ENCODE measurements at places on chromosomes 1 and 21.

DNA sequence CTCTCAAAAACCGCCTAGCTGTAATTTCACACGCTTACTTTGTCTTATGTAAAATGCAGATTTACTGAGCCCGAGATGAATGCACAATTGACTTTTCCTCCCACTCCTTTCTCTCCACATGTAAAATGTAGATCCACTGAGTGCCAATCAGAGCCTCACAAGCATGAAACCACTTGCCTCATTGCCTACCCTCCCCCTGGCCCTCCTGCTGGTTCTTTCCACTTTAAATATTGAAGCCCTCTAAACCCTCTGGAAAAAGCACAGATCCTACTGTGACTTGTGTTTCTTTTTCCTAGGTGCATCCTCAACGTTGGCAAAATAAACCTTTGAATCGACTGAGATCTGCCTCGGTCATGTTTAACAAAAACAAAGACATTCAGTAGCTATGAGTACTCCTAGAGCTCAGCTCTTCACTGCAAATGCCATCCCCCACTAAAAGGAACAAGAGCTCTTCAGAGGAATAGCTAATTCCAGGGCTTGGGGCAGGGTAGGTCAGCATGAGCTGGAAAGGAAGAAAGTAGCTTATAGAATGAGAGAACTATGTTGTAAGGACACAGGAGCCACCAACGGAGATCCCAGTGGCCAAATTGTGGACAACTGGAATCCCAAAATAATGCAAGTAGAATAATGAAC is 365.5 kb upstream of the RUNX1 start:
- no peak for DNase-seq
- no peak overlapping the region for H3K4me3 ChIP-seq
- H3K36me3 ChIP-seq, result no peaks in the 10 kb centered on the region
- no peaks in the 10 kb centered on the region for H3K27me3 ChIP-seq

DNA sequence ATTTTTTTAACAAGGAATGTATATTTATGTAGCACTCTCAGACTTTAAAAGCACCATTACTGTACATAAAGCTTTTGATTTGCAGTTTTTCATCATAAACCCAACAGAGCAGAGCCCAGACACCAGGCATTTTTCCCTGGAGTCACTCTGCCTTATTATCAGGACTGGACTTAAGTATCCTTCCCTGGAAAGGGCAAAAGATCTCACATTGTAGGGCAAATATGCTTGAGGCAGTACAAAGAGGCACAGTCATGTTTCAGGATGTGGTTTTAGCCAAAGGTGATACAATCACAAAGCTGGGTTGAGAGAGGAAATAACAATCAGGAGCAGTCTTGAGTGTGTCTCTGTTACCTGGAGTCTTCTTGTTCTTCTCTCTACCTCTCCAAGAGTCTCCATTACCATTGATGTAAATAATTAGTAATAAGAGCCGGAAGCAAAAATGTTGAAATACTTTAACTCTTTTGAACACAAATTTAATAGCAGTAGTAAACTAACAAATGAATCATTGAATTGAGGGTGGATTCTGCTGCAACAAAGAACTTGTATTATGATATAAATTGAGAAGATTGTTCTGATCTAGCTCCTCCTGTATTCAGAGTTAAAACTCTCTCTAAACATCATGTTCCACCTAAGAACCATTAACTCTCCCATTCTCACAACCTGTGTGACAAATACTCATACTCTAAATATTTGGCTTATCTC is 160.5 kb downstream of the LTN1 start:
- no peaks in the 10 kb centered on the region for H3K36me3 ChIP-seq
- H3K27ac ChIP-seq, result no peak overlapping the region
- DNase-seq, result no peak
- no peaks in the 10 kb centered on the region for H3K27me3 ChIP-seq
- H3K4me1 ChIP-seq, result no peaks in the 10 kb centered on the region

GRCh38 chr1:31004231-31004621 is 61.3 kb downstream of the PUM1 start:
- no peaks in the 10 kb centered on the region for H3K4me1 ChIP-seq
- H3K36me3 ChIP-seq, result no peaks in the 10 kb centered on the region
- no peak for DNase-seq
- no peak overlapping the region for H3K27ac ChIP-seq

DNA sequence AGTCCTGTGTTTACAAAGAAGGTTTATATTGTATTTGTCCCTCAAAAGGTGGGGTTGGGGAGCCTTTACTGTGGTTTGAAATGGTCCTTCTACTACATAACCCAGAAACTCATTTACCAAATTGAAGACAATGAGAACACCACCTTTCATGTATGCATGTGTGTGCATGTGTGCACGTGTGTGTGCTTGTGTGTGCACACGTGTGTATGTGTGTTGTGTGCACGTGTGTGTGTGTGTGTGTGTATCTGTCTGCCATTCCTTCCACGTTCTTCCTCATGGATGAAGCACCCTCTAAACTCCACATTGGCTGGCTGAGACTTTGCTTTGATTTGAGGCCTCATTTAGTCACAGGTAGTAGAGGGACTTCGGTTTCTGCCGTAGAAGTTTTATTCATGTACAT is 138.2 kb downstream of the EDEM3 start:
- H3K36me3 ChIP-seq, result no peaks in the 10 kb centered on the region
- no peaks in the 10 kb centered on the region for H3K4me1 ChIP-seq
- H3K4me3 ChIP-seq, result no peak overlapping the region
- no peaks in the 10 kb centered on the region for H3K27me3 ChIP-seq
- no peak overlapping the region for H3K27ac ChIP-seq

DNA sequence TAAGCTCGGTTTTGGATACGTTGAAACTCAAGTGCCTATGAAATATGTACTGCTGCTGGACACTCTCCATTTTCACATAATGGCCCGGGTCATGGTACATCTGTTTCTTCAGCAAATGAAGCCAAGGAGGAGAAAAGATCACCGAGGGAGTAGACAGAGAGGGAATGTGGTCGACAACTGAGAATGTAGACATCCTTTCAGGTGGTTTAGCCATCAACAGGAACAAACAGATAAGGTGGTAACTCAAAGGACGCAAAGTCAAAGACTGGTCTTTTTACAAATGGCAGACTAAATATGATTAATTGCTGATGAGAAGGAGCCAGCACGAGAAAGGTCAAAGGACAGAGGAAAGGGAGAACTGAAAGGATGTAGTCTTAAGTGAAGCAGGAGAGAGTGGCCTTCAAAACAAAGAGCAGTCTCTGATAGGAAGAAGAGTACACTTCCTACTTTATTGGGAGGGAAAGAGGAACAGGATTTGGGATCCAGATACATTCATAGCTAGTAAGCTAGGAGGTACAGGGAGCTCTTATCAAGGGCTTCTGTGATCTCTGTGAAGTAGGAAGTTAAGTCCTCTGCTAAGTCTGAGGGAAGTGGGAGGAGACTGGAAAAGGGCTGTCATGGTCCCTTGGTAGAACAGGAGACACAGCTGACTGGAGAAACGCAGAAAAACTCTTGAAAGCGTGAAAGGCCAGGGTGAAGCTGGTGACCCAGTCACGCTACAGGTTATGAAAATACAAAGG is 28.3 kb downstream of the NUP133 start:
- H3K27ac ChIP-seq, result no peak overlapping the region
- H3K4me3 ChIP-seq, result no peak overlapping the region
- no peaks in the 10 kb centered on the region for H3K27me3 ChIP-seq
- H3K36me3 ChIP-seq, result peaks cover 19% of the 10 kb centered on the region
- no peak for DNase-seq

DNA sequence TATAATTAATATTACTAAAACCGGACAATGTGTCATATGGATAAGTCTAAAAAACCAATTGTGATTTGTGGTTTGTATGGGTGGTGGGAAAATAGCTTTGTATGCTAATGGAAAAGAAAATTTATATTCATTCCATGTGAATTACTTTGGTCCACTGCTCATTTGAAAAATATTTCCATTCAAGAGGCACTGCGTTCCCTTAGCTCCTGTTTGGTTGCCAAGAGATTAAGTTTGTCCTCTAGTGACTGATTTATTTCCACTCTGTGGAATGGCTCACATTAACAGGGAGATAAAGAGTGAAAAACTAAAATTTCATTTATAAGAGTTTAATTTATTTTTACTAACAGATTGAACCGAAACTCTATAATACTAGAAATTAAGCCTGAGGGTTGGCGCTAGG is 744.1 kb upstream of the CHRM3 start:
- H3K27ac ChIP-seq, result no peak overlapping the region
- no peaks in the 10 kb centered on the region for H3K4me1 ChIP-seq
- H3K4me3 ChIP-seq, result no peak overlapping the region
- H3K27me3 ChIP-seq, result no peaks in the 10 kb centered on the region
- no peaks in the 10 kb centered on the region for H3K36me3 ChIP-seq

GRCh38 chr21:25373126-25374082 is 233.9 kb downstream of the MRPL39 start:
- no peaks in the 10 kb centered on the region for H3K27me3 ChIP-seq
- no peak overlapping the region for H3K27ac ChIP-seq
- no peak overlapping the region for H3K4me3 ChIP-seq
- H3K36me3 ChIP-seq, result no peaks in the 10 kb centered on the region
- H3K4me1 ChIP-seq, result no peaks in the 10 kb centered on the region

DNA sequence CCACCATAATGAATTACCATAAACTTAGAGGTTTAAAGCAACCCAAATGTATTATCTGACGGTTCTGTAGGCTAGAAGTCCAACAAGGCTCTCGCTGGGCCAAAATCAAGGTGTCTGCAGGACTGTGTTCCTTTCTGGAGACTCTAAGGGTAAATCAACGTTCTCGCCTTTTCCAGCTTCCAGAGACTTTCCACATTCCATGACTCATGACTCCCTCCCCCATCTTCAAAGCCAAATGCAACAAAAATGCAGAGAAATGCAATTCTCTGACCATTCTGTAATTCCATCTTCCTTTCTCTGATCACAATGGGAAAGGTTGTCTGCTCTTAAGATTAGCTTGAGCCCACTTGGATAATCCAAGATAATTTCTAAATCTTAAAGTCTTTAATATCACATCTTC is 287.1 kb downstream of the LTN1 start:
- no peak overlapping the region for H3K27ac ChIP-seq
- H3K27me3 ChIP-seq, result no peaks in the 10 kb centered on the region
- no peaks in the 10 kb centered on the region for H3K36me3 ChIP-seq
- no peak overlapping the region for H3K4me3 ChIP-seq
- H3K4me1 ChIP-seq, result peaks cover 3% of the 10 kb centered on the region

DNA sequence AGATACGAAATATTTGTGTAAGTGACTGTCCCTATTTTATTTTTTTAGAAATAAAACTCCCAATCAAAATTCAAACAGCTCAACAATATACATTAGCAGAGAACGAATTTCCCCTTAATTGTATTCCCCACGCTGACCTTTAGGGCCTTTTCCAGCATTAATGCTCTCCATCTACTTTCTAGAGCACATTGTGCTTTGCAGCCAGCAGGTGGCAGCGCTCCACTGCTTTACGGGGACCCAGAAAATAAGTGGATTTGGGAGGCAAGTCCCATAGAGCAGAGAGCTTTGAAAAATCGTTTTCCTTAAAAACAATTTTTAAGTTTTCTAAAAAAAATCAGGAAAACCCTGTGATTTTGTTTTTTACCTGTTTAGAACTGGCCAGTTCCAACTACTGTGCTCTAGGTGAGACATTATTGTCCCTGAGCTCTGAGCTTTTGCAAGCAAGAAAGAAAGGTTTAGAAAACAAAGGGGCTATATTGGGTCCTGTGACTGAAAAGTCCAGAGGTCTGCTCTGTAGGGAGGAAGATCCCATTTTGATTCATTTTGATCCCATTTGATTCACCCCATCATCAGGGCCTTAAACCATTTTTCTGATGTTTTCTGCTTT is 144.4 kb upstream of the ZNF644 start:
- no peak for DNase-seq
- H3K27ac ChIP-seq, result no peak overlapping the region
- H3K4me3 ChIP-seq, result no peak overlapping the region
- no peaks in the 10 kb centered on the region for H3K4me1 ChIP-seq
- H3K36me3 ChIP-seq, result no peaks in the 10 kb centered on the region
- no peaks in the 10 kb centered on the region for H3K27me3 ChIP-seq

GRCh38 chr21:15058854-15059263 is 5.9 kb downstream of the NRIP1 start:
- no peaks in the 10 kb centered on the region for H3K4me1 ChIP-seq
- H3K27me3 ChIP-seq, result no peaks in the 10 kb centered on the region
- H3K27ac ChIP-seq, result no peak overlapping the region
- H3K36me3 ChIP-seq, result no peaks in the 10 kb centered on the region
- no peak for DNase-seq
- no peak overlapping the region for H3K4me3 ChIP-seq
